ENCODE measurements at places on chromosomes 5 and 9.

GRCh38 chr9:120791161-120791560, 2.1 kb downstream of the FBXW2 start:
- DNase-seq = no peak

- no peak for DNase-seq
Observed at GRCh38 chr5:82884821-82885471, 192.2 kb downstream of the TMEM167A start.

DNA sequence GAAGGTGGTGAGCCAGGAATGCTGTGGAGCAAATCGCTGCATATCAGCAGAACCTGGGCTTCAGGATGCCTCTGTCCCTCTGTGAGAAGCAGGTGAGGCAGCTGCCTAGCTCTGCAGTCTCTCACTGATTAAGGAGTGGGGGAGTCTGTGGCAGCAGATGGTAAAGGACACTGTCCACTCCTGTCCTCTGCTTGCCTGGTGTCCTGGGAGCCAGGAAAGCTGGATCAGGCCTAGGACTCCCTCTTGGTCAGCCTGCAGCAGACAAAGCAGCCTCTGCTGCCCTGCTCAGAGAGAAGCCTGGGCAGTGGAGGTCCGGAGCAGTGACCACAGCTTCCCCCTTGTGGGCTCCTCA, 214.7 kb downstream of the HSPA4 start:
- no peak for DNase-seq

DNA sequence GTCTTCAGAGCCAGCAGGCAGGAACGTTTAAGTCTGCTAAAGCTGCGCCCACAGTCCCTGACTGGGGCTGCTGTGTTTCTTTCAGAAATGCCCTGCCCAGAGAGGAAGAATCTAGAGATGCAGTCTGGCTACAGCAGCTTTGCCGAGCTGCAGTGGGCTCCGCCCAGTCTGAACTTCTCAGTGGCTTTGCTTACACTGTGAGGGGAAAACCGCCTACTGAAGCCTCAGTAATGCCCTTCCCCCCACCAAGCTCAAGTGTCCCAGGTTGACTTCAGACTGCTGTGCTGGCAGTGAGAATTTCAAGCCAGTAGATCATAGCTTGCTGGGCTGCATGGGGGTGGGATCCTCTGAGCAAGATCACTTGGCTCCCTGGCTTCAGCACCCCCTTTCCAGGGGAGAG, 78.4 kb downstream of the SREK1 start:
- DNase-seq = no peak

DNA sequence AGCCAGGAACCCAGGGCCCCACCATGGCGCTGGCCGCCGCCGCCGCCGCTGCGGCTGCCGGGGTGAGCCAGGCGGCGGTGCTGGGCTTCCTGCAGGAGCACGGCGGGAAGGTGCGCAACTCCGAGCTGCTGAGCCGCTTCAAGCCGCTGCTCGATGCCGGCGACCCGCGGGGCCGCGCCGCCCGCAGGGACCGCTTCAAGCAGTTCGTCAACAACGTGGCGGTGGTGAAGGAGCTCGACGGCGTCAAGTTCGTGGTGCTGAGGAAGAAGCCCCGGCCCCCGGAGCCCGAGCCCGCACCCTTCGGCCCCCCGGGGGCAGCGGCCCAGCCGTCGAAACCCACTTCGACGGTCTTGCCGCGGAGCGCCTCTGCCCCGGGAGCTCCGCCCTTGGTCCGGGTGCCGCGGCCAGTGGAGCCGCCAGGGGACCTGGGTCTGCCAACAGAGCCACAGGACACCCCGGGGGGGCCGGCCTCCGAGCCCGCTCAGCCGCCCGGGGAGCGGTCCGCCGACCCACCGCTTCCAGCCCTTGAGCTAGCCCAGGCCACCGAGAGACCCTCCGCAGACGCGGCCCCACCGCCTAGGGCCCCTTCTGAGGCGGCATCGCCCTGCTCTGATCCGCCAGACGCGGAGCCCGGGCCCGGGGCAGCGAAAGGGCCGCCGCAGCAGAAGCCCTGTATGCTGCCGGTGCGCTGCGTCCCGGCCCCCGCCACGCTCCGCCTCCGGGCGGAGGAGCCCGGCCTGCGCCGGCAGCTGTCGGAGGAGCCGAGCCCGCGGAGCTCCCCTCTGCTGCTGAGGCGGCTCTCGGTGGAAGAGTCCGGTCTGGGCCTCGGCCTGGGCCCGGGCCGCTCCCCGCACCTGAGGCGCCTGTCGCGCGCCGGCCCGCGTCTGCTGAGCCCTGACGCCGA, 749 bp downstream of the SOWAHA start:
- DNase-seq = no peak

- no peak for DNase-seq
Observed at GRCh38 chr9:125409637-125410521, 148.3 kb downstream of the GAPVD1 start.

DNA sequence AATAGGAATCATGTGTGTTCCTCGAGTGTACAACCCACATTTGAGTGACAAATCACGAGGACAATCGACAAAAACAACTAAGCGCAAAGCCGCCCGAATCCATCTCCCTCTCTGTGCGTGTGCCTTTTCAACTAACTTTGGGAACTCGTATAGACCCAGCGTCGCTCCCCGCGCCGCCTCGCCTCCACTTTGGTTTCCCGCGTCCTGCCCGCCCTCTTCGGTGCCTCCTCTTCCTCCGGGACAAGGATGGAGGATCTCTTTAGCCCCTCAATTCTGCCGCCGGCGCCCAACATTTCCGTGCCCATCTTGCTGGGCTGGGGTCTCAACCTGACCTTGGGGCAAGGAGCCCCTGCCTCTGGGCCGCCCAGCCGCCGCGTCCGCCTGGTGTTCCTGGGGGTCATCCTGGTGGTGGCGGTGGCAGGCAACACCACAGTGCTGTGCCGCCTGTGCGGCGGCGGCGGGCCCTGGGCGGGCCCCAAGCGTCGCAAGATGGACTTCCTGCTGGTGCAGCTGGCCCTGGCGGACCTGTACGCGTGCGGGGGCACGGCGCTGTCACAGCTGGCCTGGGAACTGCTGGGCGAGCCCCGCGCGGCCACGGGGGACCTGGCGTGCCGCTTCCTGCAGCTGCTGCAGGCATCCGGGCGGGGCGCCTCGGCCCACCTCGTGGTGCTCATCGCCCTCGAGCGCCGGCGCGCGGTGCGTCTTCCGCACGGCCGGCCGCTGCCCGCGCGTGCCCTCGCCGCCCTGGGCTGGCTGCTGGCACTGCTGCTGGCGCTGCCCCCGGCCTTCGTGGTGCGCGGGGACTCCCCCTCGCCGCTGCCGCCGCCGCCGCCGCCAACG, at the start of gene GPR150:
Gene GPR150 (plus strand): TSS at position 58 of the 840 bp plus-strand sequence. CDS start 189 bp downstream, at position 247.
- no peak for DNase-seq

- DNase-seq = no peak
Observed at GRCh38 chr5:135248801-135249231, 150.2 kb downstream of the MACROH2A1 start.

- no peak for DNase-seq
Observed at GRCh38 chr5:111119856-111120255, 27.7 kb downstream of the WDR36 start.

- DNase-seq = no peak
Observed at GRCh38 chr9:131193051-131193450, 67.7 kb downstream of the NUP214 start.

GRCh38 chr5:102902135-102902448, 147.0 kb downstream of the PAM start:
- DNase-seq = no peak

GRCh38 chr5:36066540-36067210, at the start of gene UGT3A2:
Gene UGT3A2 (minus strand): TSS chr5:36066882. CDS start chr5:36066789, 93 bp downstream.
- no peak for DNase-seq

- no peak for DNase-seq
Observed at GRCh38 chr9:87109231-87109631, 161.9 kb upstream of the GAS1 start.

- no peak for DNase-seq
Observed at GRCh38 chr5:68928617-68929302, 165.1 kb upstream of the SLC30A5 start.

DNA sequence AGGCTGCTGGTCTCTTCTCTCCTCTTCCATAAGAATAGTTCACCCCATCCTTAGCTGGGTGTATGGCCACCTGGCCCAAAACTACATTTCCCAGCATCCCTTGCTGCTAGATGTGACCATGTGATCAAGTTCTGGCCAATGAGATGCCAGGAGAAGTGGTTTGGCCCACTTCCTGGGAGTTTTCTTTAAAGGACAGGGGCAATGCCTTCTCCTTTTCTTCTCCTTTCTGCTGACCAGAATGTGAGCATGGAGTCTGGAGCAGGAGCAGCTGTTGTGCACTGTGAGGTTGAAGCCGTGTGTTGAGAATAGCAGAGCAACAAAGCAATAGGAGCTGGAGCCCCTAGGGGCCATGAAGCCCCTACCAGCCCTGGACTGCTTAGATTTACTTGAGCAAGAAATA, 36.8 kb downstream of the C9orf50 start:
- no peak for DNase-seq

GRCh38 chr5:74391410-74391809, 249.1 kb downstream of the ENC1 start:
- DNase-seq = no peak

DNA sequence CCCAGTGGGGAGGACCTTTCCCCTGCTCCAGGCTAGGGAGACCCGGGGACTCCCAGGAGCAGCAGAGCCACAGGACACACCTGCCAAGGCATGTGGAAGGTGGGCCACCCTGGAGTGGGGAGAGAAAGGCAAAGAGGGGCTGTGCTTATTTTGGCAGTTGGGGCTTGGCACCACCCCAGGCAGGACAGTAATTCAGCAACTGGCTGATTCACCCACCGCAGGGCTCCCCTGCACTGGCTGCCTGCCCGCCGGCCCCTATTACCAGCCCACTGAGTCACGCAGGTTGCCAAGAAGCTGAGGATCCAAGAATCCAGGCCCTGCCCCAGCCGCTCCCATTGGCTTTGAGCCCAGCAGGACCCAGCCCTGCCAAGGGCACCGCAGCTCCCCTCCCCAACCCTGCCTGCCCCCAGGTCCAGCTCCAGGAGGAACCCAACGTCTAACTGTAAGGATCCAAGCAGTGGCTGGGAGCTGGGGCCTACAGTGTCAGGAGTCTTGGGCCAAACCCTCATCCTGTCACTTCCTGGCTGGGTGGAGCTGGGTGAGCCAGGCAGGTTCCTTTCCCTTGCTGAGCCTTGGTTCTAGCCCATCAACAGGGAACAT, 14.2 kb upstream of the RALGDS start:
- DNase-seq = no peak

DNA sequence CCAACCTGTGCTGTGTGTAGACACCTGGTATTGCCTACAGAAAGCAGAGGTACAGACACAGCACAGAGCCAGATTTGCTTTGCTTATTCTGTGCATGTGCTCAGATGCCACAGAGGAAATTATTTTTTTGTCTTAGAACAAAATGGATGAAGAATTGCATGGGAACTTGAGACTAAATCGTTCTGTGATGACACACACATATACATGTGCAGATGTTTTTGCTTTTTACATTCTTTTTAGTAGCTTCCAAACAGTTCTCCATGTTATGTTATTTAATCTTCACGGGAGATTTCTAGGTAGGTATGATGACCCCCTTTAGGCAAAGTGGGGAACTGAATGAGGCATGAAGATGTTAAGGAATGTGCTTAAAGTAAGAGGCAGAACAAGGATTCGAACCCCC, 221.5 kb upstream of the PANK3 start:
- DNase-seq = no peak

All from NCI-H187 treated with DMSO at 0.1 percent for 48 hours (cell line).